Hair follicular keratinocyte (primary cell): ENCODE measurements at places on chromosomes 11 and 22. TPM values are rescaled to one million over a fixed set of nuclear protein-coding genes. Genes with fewer than 3 reads are reported as not detected.

Gene CABP4
- total RNA-seq = not detected in 2 replicates

Gene DEPDC7
- total RNA-seq = 7.3 and 18.9 TPM in 2 replicates

Gene SULT4A1
- total RNA-seq = 0.08 TPM in 1 of 2 replicates, not detected in the other

Gene OR51I1
- not detected in 2 replicates for total RNA-seq

Gene GGTLC2
- not detected in 2 replicates for total RNA-seq

Gene NXPE1
- not detected in 2 replicates for total RNA-seq

Gene OR2D2
- not detected in 2 replicates for total RNA-seq

Gene SLC25A18
- total RNA-seq = 0.23 TPM in 1 of 2 replicates, not detected in the other

Gene MS4A1
- total RNA-seq = not detected in 2 replicates

Gene SPI1
- total RNA-seq = not detected in 2 replicates
